ENCODE measurements at places on chromosomes 4 and X.

GRCh38 chrX:84358271-84358670 is 144.0 kb downstream of the HDX start:
- DNase-seq = no peak

GRCh38 chr4:133268205-133268604 is 119.1 kb downstream of the PCDH10 start:
- no peak for DNase-seq

DNA sequence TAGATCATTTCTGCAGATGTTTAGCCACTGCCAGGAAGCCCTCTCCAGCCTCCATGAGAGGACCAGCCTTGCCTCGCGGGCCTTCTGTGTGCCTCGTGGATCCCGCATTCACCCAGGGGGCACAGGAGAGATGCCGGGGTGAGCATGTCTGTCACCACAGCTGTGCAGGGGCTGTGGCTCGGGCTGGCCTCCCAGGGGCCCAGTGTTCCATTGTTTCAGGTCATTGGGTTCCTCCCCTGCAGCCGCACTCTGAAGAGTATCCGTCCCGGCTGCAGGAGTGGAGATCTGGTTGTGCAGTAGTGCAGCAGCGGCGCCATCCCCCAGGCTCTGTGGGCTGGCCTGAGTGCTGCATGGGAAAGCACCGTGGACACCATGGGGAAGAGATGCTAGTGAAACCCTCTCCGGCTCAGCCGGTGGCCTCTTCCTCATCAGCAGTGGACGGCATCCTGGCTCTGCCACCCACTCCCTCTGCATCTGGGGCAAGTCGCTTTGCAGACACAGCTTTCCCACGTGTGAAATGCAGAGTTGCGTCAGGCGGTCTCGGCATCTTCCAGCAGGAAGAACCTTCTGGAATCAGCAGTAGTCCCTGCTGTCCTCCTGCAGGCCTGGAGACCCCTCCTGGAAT is 29.1 kb downstream of the TBC1D14 start:
- no peak for DNase-seq

- DNase-seq = no peak
These were observed 91.2 kb upstream of the C1QTNF7 start for GRCh38 chr4:15336410-15337167.

DNA sequence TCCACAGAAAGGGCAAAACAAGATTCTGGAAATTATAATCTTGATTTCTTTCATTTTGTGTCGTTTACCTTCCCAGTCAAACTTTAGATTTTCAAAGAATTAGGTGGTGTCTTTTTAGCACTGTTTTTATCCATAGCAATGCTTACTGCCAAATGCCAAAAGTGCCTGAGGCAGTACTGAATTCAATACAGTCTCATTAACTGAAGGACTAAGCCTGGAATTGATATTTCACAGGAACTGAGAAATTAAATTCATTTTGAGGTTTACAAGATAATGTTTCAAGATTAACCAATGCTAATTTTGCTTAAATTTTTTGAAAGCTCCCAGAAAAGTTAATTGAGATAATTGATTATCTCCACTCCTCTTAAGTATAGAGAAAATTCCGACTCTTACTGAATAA is 68.8 kb upstream of the ARHGAP24 start:
- no peak for DNase-seq

- DNase-seq = no peak
These were observed 19.9 kb downstream of the ARHGEF38 start for GRCh38 chr4:105572296-105572695.

Measured in renal pelvis (tissue), 12 donors.